RWPE1 (cell line): ENCODE measurements at places on chromosomes 11 and 22.

DNA sequence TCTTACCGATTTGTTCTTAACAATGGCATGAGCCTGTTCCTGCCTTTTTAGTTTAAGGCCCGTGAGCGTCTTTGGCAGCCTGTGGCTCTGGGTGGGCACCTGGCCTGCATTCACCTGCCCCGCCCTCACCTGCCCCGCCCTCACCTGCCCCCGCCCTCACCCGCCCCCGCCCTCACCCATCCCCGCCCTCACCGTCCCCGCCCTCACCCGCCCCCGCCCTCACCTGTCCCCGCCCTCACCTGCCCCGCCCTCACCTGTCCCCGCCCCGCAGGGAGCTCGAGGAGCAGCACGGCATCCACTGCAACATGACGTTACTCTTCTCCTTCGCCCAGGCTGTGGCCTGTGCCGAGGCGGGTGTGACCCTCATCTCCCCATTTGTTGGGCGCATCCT is 14.2 kb downstream of the GATD1 start:
- peak; percentile 69 for DNase-seq

GRCh38 chr11:16909359-16910035 is 104.7 kb downstream of the PLEKHA7 start:
- no peak for DNase-seq

GRCh38 chr11:62694455-62695167 is 5.3 kb upstream of the LRRN4CL start:
- no peak for DNase-seq

- no peak for DNase-seq
Observed at GRCh38 chr11:109062445-109062844, 359.5 kb upstream of the C11orf87 start.

DNA sequence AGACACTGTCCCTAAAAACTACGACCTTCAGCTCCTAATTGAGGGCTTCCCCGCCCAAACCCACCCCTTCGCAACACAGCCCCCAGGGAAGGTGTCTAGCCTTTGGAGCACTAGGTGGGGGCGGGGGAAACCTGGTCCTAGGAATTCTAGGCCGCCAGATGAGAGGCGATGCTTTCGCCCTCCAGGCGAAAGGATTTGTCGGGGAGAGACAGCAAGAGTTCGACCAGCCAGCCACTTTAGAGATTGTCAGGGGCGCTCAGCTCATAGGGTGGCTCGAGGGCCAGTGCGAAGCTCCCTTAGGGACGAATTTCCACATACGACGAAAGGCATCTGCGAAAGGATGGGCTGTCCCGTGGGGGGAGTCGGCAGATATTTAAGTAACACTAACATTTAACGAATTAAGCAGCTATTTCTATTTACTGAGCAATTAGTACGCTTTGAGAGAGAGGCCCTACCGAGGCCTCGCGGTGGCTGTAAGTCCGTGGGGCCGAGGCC is 5.3 kb downstream of the CD248 start:
- no peak for DNase-seq

DNA sequence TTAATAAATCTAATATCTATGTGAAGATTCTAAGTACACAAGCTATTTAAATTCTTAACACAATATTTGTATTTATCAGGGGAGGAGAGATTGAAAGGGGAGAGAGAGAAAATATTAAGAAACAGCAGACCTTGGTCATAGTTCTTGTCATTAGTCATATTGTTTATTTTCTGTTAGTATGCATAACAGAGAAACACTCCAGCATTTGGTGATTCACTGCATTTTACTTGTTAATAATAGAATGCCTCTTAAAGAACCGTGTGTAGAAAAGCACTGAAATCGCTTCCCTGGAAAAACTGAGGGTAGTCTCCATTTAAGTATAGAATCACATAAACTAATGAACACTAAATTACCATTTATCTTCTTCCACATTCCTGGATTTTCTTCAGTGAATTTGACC is 122.7 kb upstream of the TRPC6 start:
- DNase-seq = peak; percentile 45

DNA sequence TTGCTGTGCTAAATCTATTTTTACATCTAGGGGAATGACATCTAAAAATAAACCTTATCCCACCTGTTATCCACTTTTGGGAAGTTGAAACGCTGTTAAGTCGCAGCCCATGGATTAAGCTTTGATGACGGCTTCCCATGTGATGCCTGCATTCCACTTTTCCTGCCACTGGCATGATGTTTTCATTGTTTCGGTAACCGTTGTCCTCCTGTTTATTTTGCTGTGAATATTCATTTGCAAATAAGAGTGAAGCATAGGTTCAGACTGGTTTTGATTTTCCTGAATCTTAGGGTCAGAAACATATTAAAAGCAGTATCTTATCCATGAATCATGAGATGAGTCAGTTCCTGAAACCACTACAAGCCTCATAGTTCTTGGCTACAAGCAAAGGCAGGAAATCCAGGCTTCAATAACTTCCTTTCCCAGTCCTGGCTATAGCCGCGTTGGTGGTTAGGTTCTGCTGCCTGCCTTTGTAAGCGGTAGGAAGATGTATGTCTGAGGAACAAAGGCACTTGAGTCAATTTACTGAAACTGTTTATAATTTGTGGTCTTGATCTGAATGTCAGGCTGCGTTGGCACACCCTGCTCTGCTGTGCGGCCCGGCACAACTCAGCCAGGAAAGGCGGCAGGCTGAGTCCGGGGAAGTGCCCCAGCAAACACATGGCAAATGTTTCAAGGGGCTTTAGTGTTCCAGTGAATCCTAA is 19.4 kb downstream of the TEAD1 start:
- peak; percentile 84 for DNase-seq

DNA sequence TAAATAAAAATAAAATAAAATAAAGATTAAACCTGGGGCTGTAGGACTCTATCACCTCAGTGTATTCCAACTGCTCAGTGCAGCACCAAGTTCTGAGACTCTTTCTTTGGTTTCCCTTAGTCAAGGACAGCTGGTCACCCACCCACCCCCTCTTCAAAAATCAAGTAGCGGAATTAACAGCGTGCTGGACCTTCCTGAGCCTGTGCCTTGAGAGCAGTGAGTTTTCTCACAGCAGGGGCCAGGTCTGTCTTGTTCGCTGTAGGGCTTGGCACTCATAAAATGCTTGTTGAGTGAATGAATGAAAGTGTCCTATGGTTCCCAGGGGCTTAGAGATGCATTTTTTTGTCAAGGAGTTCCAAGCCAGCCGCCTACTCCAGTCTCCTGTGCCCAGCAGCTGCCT is 2.9 kb upstream of the ALX4 start:
- DNase-seq = no peak

- DNase-seq = no peak
Observed at GRCh38 chr11:117009905-117010605, 88.2 kb downstream of the SIK3 start.

- DNase-seq = no peak
Observed at GRCh38 chr22:47625531-47626427, 863.3 kb downstream of the TBC1D22A start.

- DNase-seq = no peak
Observed at GRCh38 chr11:114034956-114035355, 24.6 kb upstream of the ZBTB16 start.

- DNase-seq = no peak
Observed at GRCh38 chr11:112277941-112278340, 17.3 kb upstream of the PLET1 start.

- DNase-seq = no peak
Observed at GRCh38 chr11:61377461-61378160, 14.8 kb upstream of the TMEM216 start.

GRCh38 chr11:65159012-65159411 is 11.0 kb upstream of the SPDYC start:
- no peak for DNase-seq

DNA sequence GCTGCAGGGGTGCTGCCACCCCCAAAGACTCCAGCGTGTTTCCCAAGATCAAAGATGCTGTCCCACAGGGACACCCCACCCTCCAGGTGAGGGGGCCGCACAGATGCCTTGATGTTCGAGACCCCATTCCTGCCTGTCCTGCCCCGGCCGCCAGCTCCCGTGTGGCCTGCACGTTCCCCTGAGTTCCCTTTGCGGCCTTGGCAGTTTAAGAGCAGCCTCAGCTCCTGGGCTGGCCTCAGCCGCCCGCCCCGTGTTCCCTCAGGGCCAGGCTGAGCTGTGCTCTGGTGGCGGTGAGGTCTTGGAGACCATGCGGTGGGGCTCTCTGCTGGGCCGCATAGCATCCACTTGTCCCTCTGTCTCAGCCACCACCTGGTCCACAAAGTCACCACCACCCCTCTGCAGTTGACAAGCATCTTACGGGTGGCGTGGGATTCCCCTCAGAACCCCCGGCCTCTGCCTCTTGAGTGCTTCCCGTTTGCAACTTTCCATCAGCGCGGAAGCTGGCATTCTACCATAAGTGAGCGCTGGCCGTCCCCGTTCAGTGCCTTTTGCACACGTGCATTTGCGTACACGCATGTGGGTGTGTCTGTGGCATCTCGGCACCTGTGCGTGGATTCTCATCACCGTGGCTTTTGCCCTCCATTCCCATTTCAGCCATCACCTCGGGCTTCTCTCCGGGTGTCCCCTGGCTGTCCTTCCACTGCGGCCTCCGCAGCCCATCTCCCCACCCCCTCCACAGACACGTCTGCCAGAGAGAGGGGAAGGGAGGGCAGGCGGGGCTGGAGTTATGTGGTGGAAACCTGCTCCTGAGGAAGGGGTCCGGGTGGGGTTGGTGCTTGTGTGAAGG is 35.9 kb downstream of the CTTN start:
- DNase-seq = no peak

GRCh38 chr11:65501472-65502273 is 2.8 kb downstream of the MALAT1 start:
- DNase-seq = no peak

DNA sequence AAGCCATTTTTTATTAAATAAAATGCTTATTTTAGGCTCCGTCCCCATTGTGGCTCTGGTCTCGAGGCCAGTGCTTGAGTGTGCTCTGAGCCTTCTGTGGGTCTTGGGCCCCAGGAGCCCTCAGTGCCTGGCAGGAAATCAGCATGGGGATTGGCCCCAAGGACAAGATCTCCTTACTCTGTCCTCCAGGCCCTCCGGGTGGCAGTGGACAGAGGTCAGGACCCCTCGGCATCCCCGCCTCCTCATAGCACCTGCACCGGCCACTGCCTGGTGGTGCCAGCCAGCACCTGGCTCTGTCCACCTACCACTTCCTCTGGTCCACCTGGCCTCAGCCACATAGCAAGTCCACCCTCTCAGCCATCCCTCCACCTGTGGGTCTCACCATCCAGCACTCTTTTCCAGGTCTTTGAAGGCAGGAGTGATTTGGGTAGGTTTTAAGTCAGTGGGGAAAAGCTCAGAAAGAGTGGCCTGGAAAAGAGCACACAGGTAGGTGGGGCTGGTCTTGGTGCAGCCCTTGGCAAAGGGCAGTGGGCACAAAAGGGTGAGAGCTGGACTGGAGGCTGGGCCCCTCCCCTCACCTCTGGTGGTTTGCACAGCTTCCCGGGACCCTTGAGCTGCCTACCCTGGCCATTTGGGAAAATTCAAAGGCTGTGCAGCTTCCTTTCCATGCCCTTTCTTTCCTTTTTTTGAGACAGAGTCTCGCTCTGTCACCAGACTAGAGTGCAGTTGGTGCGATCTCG is 3.5 kb downstream of the CLDN5 start:
- DNase-seq = no peak

GRCh38 chr11:67484847-67485311 is 2.1 kb downstream of the AIP start:
- DNase-seq = no peak

DNA sequence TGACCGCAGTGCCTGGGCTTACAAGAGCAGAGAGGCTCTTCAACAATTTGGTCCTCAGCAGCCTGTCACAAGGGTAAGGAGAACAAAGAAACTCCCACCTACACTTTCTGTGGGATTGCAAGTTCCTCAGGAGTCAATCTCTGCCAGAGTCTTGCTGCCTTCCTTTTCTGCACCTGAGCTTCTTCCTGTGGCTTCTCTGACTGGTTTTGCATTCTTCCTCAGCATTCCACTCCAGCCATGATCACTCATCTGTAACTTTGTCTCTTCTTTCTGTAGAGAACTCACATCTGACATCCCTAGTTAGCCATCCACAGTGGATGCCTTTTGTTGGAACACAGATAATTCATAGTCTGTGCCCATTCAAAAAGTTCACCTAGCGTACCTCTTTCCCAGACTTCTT is 14.2 kb upstream of the OR6A2 start:
- DNase-seq = no peak

GRCh38 chr11:36381015-36381360 is 84.9 kb downstream of the PRR5L start:
- no peak for DNase-seq

DNA sequence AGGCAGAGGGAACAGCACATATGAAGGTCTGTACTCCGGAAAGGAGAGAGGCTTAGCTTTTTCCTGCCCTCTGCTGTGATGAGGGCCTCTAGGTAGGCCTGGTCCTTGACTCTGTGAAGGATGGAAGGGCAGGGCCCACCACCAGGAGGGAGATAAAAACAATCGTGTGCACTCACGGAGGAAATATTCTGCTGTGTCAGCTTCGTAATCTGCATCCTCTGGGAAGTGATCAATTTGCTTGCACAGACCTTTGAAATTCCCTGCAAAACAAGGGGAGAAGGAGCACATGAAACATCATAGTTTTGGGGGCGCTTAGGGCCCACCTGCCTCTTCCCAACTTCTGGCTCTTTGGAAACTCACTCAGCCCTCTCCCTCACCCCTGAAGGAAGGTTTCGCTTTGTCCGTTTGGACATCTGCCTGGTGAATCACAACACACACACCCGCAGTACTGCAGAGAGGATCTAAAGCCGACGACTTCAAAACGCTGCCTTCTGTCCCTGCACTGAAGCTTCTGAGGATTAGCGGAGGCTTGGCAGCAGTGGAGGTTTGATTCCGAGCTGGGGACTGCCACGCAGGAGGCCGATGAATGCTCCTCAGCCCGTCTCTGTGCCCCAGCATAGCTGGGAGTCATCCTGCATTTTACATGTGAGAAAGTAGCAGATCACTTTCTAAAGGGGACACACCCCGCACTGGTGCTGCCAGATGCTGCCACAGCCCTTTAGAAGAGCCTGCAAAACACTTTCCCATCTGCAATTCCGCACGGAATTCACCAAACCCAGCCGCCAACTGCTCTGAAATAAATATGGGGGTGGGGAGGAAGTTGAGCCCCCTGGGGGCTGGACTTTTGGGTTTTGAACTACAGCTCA is 58.6 kb upstream of the EIF3D start:
- DNase-seq = peak; percentile 35

DNA sequence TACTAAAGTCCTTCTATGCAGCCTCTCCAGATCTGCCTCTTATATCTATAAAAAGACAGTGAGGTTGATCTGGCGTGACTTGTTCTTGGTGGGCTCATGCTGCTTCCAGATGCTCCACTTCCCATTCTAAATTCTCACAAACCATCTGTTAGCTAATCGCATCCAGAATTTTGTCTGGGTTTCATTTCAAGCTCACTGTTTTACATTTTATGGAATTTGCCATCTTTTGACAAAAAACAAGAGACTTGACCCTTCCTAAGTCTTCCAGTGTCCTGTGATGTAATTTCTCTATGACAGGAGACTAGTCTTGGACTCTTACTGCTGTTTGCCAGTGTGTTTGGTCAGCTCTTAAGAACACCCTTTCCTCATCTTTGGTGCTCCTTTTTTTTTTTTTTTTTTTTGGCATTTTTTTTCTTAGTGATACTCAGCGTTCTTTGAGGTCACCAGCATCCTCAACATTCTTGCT is 23.0 kb downstream of the CRKL start:
- no peak for DNase-seq

- DNase-seq = peak; percentile 91
Observed at GRCh38 chr22:46754110-46754799, 8.2 kb upstream of the TBC1D22A start.
